ENCODE measurements at places on chromosomes 7 and 10.

- DNase-seq, result no peak
Measured at GRCh38 chr7:29809533-29810155, 3.3 kb downstream of the WIPF3 start.

GRCh38 chr7:117992635-117993376 lies 119.6 kb upstream of the CTTNBP2 start:
- no peak for DNase-seq

DNA sequence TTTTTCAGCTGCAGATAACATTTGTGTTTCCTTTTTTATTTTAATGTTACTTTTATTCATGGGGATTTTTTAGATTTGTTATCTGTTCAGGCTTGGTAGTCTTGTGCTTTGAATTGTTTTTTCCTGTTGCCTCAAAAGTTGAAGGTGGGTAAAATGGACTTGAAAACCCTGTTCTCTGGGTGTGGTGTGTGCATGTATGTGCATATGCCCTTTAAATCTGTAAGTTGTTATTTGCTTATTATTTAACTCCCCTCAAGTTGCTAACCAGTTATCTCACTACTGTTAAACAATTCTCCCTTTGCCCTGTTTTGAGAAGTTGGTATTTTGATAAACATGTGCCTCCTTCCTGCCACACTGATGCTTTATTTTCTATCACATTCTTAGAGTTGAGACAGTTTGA lies 30.6 kb downstream of the TSPAN14 start:
- no peak for DNase-seq

GRCh38 chr10:62506371-62506770 lies 132.2 kb downstream of the ZNF365 start:
- no peak for DNase-seq

- no peak for DNase-seq
Measured at GRCh38 chr10:11783558-11783865, 39.6 kb upstream of the PROSER2 start.

- DNase-seq, result no peak
Measured at GRCh38 chr7:96636979-96637378, 72.7 kb downstream of the SEM1 start.

GRCh38 chr10:102779680-102780526 lies 36.2 kb downstream of the WBP1L start:
- no peak for DNase-seq

DNA sequence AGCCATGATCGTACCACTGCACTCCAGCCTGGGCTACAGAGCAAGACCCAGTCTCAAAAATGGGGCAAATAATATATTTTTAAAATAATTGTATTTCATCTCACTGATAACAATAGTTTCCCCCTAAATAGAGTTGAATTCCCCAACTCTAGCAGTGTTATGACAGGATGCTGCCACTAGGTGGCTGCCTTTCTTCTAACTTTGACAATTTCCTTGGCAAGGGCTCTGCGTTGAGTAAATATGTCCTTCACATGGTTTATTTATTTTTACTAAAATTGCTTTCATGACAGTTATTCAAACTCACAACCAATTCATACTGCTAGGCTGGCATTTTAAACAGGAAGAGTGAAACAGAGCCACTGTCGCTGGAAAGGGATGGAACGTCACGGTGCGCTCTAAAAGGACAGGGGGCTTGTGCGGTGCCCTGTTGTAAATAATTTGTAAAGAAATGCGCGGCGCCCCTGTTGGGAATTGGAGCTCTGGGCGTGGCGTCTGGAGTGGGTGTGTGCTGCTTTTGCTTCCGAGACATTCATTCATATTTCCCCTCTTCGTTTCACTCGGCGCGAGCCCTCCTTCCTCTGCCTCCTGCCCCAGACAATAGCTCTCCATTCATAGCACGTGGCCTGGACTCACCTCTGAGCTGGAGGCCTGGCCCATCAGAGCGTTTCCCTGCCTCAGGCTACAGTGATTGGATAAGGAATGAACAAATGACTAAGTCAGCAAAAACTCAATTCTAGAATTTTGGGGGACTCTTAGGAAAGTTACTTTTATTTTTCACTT lies 20.5 kb upstream of the PITRM1 start:
- peak; percentile 66 for DNase-seq

GRCh38 chr10:113000876-113001598 lies 51.0 kb downstream of the TCF7L2 start:
- no peak for DNase-seq

DNA sequence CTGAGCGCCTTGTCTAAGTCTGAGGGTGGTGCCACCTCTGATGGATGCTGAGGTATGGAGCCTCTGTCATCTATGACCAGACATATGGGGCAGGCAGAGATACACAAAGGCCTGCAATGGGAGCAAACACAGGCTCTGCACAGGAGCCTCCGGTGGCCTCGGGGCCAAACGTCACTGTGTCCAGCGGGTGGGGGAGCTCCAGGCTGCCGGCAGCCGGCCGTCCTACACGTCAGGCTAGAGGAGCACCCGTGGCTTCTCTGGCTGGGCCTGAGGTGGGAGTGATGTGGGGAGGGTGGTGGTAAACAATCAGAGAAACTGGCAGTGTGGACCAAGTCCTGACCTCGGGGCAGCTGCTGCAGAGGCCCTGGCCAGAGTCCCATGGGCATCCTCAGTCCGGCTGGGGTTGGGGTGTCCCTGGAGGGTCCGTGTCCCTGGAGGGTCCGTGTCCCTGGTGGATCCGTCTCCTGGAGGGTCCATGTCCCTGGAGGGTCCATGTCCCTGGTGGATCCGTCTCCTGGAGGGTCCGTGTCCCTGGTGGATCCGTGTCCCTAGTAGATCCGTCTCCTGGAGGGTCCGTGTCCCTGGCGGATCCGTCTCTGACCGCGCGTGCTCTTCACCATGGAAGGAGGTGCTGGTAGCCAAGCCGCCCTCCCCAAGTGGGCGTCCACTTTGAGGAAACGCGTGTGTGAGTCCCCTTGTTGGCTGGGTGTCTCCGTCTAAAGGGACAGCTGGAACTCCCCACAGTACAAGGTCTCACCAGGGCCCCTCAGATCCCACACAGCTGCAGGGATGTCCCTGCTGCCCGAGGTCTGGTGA lies 24.2 kb upstream of the FAM20C start:
- DNase-seq, result no peak

- DNase-seq, result peak; percentile 92
Measured at GRCh38 chr10:3873728-3874461, 88.9 kb upstream of the KLF6 start.

DNA sequence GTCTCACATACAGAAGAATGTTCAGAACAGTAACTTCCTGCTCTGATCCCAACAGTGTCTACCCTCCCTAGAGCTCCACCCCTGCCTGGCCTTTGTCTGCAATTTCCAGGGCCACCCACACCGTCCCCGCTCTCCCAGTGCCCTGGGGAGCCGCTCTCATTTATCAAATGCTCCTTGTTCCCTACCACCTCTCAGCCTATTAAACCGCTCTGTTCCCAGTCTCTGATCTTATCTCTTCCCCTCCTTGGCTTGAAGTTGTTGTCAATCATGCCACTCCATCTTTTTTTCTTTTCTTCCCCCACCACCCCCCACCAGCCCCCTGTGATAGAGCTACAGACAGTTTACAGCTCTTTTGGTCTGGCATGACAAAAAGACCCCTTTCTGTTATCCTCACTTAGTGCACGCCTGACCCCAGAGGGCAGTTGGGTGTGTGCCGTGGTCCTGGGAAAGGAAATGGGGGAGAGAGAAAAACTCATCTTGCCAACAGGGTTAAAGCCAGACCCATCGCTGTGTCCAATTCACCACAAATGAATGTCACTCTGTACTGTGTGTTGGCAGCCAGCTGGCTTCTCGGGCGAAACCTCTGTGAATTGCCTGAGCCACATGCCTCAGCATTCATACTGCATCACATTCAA lies 28.8 kb upstream of the HECTD2 start:
- DNase-seq, result no peak

DNA sequence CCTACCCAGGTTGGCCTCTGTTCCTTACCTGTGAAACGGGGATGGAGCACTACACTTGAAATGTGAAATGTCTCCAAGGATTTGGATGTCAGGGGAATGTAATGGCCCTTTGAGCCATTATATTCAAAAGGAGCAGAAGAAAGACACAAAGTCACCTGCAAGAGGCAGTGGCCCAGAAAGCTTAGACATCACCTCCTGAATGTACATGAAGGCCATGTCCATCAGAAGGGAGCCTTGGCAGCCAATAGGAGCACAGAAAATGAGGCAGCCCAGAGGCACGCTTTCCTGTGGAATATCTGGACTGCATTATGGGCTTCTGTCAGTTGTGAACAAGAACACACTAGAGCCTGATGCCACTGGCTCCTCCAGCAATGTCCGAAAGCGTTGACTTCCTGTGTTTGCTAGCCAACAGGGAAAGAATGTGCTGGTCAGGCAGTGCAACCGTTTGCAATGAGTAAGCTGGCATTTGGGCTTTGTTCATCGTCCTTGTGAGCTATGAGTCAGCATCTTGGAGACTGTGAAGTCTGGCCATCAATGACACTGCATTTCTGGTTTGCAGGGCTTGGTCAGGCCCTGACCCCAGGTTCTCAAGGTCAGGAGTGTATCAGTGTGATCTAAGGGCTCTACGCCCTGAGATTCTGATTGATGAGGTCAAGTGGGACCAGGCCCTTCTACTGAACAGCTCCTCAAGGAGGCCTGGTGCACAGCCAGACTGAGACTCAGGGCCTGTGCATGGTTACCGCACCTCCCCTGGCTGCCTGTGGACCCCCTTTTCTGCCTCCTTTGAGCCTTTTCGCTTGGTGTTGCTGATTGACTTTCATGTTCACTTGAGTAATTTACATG lies 222.4 kb downstream of the RPS24 start:
- DNase-seq, result no peak

- DNase-seq, result peak; percentile 63
Measured at GRCh38 chr10:6669269-6669859, 89.3 kb upstream of the PRKCQ start.

- DNase-seq, result peak; percentile 39
Measured at GRCh38 chr10:14556285-14556956, 218.3 kb downstream of the FAM107B start.

GRCh38 chr7:63071920-63072319 lies 926.7 kb upstream of the ZNF722 start:
- no peak for DNase-seq

DNA sequence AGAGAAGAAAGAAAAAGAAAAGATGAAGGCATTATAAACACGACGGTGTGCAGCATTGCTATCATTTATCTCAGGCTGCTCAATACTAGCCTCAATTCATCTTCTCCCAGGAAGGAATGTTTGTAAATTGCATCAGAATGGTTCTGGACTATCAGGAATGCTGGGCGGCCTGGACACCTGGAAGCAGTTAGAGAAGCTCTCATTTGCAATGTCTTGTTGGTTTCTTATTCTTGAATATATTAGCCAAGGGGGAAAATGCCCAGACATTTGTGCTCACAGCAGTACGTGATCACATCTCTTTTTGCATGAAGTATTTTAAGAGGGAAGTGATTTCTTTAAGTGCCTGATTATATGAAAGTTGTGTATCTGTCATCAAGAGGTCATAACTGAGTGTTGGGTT lies 85.6 kb upstream of the IMMP2L start:
- no peak for DNase-seq

GRCh38 chr10:30786906-30787305 lies 157.4 kb upstream of the LYZL2 start:
- DNase-seq, result no peak

- DNase-seq, result no peak
Measured at GRCh38 chr7:15593382-15593781, 31.6 kb upstream of the AGMO start.

DNA sequence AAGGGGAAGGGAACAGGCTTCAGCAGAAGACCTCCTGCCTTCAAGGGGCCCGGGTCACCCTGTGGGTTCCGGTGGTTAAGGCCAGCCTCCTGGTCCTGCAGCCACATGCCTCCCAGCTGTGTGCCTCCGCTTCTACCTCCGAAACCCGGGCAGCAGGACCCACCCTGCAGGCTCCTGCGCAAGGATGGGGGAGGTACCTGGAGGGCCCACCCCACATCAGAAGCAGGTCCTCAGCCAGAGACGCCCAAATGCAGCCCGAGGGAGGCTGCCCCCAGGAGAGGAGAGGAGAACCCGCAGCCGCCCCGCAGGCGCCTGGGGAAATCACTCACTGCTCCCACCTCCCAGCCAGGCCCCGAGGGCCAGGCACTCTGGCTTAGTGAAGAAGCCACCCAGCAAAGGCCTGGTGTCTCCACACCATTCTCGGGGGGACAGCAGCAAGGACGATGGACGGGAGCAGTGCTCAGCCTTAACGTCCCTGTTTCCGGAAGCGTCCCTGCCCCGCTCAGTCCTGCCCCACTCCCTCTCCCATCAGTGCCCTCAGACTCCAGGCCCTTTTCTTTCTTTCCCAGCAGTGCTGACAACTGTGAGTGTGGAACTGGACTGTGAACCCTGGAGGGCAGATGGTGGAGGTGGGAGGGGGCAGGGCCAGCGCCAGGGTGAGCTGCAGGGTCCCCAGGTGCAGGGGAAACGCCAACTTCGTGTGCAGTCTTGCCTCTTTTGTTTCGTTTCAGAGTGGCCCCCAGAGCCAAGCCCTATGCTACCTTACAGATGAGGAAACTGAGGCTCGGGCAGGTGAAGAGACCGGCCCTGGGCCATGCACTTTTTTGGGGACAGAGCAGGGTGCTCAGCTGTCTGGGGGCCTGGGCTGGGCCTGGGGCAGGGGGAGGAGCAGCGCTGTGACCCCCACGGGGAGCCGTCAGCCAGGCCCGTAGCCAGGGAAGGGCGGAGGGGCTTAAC lies 138.0 kb downstream of the FAM53B start:
- peak; percentile 67 for DNase-seq

DNA sequence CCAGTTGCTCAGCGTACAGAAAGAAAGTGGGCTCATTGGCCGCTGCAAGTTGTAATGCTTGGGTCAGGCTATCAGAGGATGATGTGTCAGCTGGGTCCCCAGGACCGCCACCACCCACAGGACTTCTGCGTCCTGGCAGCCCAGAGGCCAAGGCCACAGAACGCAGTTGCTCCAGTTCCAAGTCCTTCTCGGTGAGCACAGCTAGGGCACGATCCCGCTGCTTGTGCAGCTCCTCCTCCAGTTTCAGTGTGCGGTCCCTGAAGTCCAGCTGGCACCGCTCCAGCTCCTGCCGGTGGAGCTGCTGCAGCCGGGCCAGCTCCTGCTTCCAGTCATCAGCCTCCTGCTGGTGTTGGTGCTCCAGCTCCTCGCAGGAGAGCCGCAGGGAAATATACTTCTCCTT lies 3.0 kb downstream of the GCC1 start:
- no peak for DNase-seq

GRCh38 chr7:87876869-87877234 lies 559 bp downstream of the DBF4 start:
- peak; percentile 75 for DNase-seq

DNA sequence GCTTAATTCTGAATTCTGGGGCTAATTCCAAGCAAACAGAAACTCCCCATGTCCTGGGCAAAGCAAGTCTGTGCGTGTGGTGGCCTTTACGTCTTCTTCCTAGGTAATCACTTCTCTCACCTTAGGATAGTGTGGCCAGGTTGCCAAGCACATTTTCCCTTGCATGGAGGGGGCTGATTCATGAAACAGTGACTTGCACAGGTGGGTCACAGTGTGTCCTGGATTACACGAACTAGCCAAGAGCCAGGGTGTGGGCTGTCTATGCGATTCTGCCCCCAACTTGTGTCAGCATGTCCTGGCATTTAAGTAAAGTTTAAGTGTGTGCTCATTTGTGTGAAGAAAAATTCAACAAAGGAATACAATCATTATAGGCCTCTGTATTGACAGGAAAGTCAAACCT lies 18.5 kb upstream of the SEM1 start:
- DNase-seq, result no peak
